ENCODE measurements at places on chromosomes 1 and 21. TPM values are rescaled to one million over a fixed set of nuclear protein-coding genes. Genes with fewer than 3 reads are reported as not detected.
A peak's percentile ranks its signal among the peaks of the same experiment; 100 is the strongest.

GRCh38 chr1:234555390-234556024, 54.5 kb downstream of the IRF2BP2 start:
- H3K27me3 ChIP-seq = no peaks in the 10 kb centered on the region
- H3K4me1 ChIP-seq = no peaks in the 10 kb centered on the region
- H3K27ac ChIP-seq = no peak overlapping the region
- DNase-seq = no peak

DDX20 gene
- total RNA-seq = 14.8 TPM

- H3K4me3 ChIP-seq = peak within 1 kb of the TSS; percentile 89
- peaks cover 24% of the 10 kb centered on the region for H3K27me3 ChIP-seq
- H3K27ac ChIP-seq = peak within 1 kb of the TSS; percentile 80
- peak; percentile 52 for DNase-seq
Observed at GRCh38 chr1:229342656-229343569, at the start of gene CCSAP. CCSAP (minus strand) TSS chr1:229343047; CDS start chr1:229342465, 582 bp downstream.

TFF3 gene
- total RNA-seq = not detected

DNA sequence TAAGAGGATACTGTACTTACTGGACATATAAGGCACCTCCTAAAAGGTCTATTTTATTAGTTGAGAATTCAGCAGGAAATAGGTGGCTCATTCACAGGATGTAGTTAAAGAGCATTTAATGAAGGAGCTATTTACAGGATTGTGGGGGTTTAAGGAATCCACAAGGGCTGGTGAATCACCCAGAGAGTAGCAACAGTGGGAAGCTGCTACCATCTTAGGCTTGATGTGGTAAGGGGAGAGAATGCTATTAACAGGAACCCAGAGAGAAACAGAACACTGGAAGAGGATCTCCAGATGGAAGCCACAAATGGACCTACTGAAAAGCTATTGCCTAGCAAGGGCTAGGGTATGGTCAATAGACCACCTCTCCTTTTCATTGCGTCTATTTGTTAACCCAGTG, 52.0 kb upstream of the COL11A1 start:
- DNase-seq = no peak
- no peaks in the 10 kb centered on the region for H3K36me3 ChIP-seq
- H3K4me3 ChIP-seq = no peak overlapping the region

GRCh38 chr1:156499194-156499841, 1.3 kb downstream of the MEF2D start:
- H3K4me1 ChIP-seq = peaks cover 67% of the 10 kb centered on the region
- H3K27me3 ChIP-seq = no peaks in the 10 kb centered on the region
- peaks cover 21% of the 10 kb centered on the region for H3K36me3 ChIP-seq
- H3K27ac ChIP-seq = peak overlapping the region; percentile 97
- DNase-seq = peak; percentile 46

DNA sequence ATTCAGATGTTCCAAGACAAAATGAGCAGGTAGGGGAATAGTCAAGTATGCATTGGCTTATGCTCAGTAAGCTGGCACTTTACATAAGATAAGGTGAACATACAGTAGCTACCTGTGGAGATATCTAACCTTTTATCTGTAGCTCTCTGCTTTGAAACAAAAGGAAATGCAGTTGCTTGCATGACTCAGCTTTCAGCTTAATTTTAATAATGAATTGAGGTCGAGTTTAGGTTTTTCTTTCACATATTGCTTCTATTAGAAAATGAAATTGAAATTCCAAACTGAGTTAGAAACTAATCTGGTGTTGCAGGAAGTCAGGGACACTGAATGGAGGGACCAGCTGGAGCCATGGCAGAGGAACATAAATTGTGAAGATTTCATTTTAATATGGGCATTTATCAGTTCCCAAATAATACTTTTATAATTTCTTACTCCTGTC, 8.3 kb downstream of the FRRS1 start:
- H3K4me1 ChIP-seq = peaks cover 29% of the 10 kb centered on the region
- H3K4me3 ChIP-seq = no peak overlapping the region
- no peaks in the 10 kb centered on the region for H3K27me3 ChIP-seq
- no peak for DNase-seq

- H3K27ac ChIP-seq = no peak overlapping the region
- no peak overlapping the region for H3K4me3 ChIP-seq
Observed at GRCh38 chr1:233459470-233459945, 132.0 kb downstream of the MAP3K21 start.

DNA sequence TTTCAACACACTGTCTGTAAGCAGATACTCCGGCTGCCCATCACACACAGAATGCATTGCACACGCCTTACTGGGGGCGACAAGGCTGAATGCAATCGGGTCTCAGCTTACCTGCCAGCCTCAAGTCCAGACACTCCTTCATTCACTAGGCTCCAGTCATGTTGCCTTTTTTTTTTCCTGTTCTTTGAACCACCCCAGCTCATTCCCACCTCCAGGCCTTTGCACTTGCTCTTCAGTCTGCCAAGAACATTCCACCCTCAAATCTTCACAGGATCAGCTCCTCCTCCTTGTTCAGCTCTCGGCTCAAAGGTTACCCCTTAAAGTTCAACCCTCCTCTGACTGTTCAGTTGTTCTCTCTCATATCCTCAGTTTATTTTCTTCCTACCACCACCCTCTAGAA, 181.9 kb upstream of the ESRRG start:
- DNase-seq = no peak
- peaks cover 47% of the 10 kb centered on the region for H3K4me1 ChIP-seq
- H3K4me3 ChIP-seq = no peak overlapping the region
- H3K27me3 ChIP-seq = no peaks in the 10 kb centered on the region
- no peaks in the 10 kb centered on the region for H3K36me3 ChIP-seq

DNA sequence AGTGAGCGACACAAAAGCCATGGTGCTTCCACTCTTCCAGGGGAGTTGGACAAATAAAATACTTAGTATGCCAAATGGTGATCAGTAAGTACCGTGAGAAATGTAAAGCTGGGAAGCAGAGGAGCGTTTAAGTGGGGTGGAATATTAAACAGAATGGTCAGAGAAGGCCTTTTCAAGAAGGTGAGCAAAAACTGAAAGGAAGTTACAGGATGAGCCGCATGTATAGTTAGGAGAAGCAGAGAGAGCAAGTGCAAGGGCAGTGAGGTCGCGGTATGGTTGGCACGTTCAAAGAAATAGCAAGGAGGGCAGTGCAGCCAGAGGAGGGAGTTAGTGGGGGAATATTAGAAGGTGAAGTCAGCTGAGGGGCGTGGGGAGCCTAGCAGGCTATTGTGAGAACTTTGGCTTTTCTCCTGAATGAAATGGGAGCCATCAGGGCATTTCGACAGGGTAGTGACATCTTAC, 748 bp upstream of the ATP6V0B start:
- H3K27ac ChIP-seq = peak overlapping the region; percentile 94
- H3K27me3 ChIP-seq = no peaks in the 10 kb centered on the region
- H3K4me1 ChIP-seq = peaks cover 35% of the 10 kb centered on the region
- H3K36me3 ChIP-seq = peaks cover 29% of the 10 kb centered on the region
- H3K4me3 ChIP-seq = peak overlapping the region; percentile 94
- DNase-seq = no peak

DNA sequence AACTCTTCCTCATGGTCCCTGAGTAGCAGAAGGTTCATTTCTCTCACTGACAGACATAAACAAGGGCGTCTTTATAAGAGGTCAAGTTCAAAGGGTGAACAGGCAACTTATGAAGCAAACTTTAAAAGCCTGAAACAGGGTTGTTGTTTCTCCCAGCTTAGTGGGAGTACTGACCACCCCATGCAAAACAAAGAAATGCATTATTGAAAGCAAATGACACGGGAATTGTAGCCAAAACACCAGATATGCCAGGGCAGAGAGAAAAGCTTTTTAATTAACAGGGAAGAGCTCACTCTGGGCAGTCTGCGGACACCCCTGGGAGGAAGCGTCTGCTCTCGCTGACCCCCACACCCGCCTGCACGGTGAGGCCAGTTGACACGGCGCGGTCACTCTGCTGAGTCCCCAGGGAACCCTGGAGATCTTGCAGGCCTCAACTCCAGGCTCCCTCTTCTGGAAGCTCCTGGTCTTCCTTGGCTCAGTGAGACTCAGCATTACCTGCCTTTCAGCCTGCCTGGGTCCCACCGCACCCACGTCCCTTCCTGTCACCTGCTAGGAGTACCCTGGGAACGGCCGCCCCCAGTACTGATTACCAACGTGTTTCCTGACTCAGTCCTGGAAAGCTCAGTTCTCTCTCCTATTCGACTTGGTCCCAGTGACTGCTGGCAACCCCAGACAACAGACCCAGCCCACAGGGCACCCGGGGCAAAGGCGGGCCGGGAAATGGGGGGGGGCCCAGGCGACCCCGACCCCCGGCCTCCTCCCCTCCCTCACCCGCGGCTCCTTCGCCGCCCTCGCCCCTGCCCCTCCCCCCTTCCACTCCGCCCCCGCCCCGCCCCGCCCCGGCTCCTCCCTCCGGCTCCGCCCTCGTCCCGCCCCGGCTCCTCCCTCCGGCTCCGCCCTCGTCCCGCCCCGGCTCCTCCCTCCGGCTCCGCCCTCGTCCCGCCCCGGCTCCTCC, 972 bp downstream of the CFAP410 start:
- H3K4me3 ChIP-seq = peak overlapping the region; percentile 57
- H3K27me3 ChIP-seq = no peaks in the 10 kb centered on the region
- peak; percentile 41 for DNase-seq
- peaks cover 4% of the 10 kb centered on the region for H3K4me1 ChIP-seq
- peaks cover 9% of the 10 kb centered on the region for H3K36me3 ChIP-seq
- H3K27ac ChIP-seq = no peak overlapping the region

KLHDC8A gene
- not detected for total RNA-seq

GRCh38 chr1:17633654-17634053, 94.2 kb downstream of the ARHGEF10L start:
- H3K36me3 ChIP-seq = peaks cover 16% of the 10 kb centered on the region
- peak overlapping the region; percentile 46 for H3K27ac ChIP-seq
- peak; percentile 70 for DNase-seq
- H3K4me1 ChIP-seq = peaks cover 35% of the 10 kb centered on the region
- H3K27me3 ChIP-seq = no peaks in the 10 kb centered on the region
- H3K4me3 ChIP-seq = no peak overlapping the region

DNA sequence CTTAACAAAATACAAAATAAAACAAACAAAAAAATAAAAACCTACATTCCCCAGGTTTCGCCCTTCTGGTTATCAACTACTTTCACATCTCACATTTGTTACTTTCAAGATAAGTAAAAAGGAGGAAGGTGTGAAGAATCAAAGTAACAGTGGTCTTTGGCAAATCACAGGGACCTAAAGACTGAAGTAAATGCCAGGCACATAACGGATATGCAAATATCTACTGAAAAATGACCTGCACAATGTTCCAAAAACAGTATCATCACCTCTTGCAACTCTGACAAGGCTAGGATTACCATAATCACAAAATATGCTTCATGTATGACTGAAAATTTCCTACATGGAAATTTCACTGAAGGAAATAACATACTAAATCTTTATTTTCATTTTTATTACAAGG, 29.3 kb downstream of the COP1 start:
- H3K4me1 ChIP-seq = peaks cover 12% of the 10 kb centered on the region
- no peaks in the 10 kb centered on the region for H3K27me3 ChIP-seq
- DNase-seq = no peak
- no peak overlapping the region for H3K27ac ChIP-seq
- peaks cover 57% of the 10 kb centered on the region for H3K36me3 ChIP-seq
- H3K4me3 ChIP-seq = no peak overlapping the region

DNA sequence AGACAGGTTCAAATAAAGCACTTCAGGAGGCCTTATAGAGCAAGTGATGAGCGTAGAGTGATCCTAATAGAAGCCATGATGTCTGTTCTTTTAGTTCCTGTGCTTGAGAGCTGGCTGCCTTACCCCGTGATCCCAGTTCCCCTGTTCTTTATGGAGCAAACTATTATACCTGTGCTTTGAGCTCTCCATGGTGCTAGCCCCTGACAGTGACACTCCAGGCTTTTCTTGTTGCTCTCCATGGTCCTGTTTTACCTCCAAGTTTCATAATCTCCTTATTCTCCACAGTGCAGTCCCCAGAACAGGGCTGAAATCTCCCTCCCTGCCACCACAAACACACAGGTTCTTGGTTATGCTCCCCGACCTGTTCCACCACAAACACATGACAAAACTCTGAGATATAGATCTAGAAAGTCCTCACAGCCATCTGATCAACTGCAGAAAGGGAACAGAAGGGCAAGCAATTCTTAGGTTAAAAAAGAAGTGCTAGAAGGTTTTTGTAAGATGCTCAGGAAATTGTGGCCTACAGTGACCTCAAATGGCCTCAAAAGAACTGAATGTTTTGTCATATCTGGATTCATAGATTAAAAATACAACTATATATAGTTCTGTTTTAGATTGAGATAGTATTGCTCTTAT, 6.0 kb downstream of the CADM3 start:
- H3K36me3 ChIP-seq = peaks cover 88% of the 10 kb centered on the region
- no peak overlapping the region for H3K4me3 ChIP-seq
- peaks cover 33% of the 10 kb centered on the region for H3K4me1 ChIP-seq

DNA sequence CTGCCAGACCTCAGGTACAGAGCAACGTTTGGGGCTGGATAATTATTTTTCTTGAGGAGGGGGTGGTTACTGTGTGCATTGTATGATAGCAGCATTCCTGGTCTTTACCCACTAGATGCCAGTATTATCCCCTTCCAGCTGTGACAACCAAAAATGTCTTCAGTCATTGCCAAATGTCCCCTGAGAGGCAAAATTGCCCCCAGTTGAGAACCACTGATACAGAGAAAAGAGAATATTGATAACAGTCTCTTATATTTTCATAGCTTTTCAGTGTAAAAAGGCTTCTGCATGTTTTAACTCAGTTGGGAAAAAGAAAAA, 51.8 kb upstream of the SYT14 start:
- no peaks in the 10 kb centered on the region for H3K27me3 ChIP-seq
- no peak overlapping the region for H3K4me3 ChIP-seq
- DNase-seq = no peak
- H3K4me1 ChIP-seq = peaks cover 67% of the 10 kb centered on the region
